ENCODE measurements at places on chromosomes 1 and 21.

GRCh38 chr1:181676269-181676668, 193.0 kb downstream of the CACNA1E start:
- no peak for DNase-seq

DNA sequence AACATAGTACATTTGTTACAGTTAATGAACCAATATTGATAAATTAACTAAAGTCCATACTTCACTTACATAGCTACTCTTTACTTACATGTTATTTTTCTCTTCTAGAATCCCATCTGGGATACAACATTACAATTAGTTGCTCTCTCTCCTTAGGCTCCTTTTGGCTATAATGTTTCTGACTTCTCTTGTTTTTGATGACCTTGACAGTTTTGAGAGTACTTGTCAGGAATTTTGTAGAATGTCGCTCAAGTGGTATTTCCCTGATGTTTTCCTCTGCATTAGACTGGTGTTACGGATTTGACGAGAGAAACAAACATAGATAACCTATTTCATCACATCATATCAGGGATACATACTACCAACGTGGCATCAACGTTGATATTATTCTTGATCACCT, 925.4 kb upstream of the TMPRSS15 start:
- DNase-seq: no peak

DNA sequence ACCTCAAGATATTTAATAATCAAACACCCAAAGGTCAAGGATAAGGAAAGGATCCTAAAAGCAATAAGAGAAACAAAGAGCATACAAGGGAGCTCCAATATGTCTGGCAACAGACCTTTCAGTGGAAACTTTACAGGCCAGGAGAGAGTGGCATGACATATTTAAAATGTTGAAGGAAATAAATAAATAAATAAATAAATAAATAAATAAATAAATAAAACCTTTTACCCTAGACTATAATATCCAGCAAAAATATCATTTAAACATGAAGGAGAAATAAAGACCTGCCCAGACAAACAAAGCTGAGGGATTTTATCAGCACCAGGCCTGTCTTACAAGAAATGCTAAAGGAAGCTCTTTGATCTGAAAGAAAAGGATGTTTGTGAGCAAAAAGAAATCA, 367.8 kb upstream of the PBX1 start:
- DNase-seq: no peak

GRCh38 chr1:46394872-46395465, 852 bp downstream of the FAAH start:
- no peak for DNase-seq

GRCh38 chr1:38500352-38500751, 359.2 kb downstream of the RRAGC start:
- no peak for DNase-seq

DNA sequence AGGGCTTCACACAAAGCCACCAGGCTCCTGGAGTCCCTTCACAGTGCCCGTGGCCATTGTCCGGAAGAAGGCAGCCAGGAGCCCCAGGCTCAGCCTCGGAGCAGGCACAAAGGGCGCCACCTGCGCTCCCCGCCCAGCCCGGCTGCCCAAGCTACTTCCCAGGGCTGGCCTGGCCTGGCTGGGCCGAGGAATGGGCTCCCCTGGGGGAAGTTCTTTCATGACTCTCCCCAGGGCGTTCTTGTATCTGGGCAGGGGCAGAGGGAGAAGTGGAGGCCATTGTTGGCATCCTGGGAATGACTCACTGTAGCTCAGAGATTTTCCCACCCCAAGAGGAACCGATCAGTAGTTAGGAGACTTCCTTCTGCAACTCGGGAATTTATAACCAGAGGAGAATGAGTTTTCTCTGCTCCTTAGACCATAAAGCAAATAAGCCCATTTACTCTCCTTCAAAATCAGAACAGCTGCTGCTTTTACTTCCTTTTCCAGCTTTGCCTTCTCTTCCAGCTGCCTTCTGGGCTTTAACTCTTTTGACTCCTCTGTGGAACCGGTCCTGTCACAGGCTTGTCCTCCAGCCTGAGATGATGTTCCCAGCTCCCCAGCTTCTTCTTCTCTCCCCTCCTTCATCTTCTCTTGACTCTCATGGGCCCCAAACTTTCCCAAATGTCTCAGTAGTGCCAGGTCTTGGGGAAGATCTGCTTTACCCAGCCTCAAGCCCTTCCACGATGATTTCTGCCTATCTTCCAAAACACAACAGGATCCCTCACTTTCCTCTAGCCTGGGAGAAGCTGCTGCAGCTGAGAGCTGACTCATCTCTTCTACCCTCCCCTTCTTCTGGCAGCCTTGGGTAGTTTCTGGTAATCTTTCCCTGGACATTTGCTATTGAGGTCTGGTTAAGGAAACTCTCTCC, 118.7 kb upstream of the CD34 start:
- DNase-seq: no peak

GRCh38 chr1:3369446-3370076, 84.9 kb upstream of the ARHGEF16 start:
- DNase-seq: no peak

DNA sequence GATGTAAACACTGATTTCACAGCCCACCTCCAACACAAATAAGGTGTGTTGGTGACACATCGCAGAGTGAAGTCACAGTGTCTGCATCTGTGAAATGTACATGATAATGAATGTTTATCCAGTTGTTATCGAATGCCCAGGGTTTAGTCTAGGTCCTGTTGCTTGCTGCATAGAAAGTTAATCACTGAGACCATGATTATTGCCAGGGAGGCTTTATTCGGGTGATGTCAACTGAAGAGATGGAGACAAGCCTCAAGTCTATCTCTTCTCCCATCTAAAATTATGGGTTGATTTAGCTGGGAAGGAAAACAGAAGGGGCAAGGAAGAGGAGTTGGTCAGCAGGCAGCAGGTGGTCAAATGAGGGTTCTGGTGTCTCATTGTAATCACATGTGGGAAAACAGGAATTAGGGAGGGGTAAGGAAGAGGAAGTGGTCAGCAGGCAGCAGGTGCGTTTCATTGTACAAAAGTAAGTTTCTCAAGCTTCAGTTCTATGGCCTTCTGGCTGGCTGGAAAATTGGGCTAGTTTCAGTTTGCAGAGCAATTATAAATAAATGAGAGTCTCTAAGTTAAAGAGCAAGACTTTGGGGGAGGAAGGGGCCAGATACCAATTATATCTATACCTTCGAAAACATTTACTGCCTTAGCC, 146.3 kb upstream of the DNAH14 start:
- DNase-seq: no peak

GRCh38 chr1:10211805-10212410, 1.5 kb downstream of the KIF1B start:
- DNase-seq: no peak

GRCh38 chr1:8022395-8023286, 3.5 kb downstream of the ERRFI1 start:
- no peak for DNase-seq

GRCh38 chr1:1116701-1117468, 996 bp upstream of the C1orf159 start:
- peak; percentile 82 for DNase-seq

DNA sequence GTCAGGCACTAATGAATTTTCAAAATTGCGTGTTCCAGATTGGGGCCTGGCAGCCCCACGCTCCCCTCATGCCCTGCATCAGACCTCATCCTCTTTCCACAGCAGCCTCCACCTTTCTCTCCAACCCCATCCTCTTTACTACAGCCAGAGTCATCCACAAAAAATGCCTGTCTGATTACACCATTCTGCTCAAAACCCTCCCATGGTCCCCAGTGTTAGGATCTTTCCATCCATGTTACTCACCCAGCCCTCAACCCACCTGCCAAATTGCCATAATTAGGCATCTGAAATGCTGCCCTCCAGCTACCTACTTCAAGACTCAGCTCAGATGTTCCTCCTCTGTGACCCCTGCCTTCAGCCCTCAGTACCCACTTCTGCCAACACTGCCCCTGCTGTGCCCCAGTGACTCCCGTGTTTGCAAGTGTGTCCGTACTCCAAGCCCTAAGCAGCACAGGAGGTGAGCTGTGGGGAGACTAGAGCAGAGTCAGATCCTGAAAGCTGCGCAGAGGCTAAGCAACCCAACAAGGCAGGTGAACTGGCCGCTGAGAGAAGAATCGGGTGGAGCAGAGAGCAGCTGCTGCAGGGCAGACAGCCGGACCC, 715 bp upstream of the ARTN start:
- DNase-seq: no peak

GRCh38 chr21:14520535-14520934, 25.6 kb downstream of the SAMSN1 start:
- DNase-seq: peak; percentile 54

GRCh38 chr1:43325381-43325780, 12.2 kb upstream of the MPL start:
- no peak for DNase-seq

- no peak for DNase-seq
These were observed 144.9 kb upstream of the POU3F1 start for GRCh38 chr1:38191461-38191860.

DNA sequence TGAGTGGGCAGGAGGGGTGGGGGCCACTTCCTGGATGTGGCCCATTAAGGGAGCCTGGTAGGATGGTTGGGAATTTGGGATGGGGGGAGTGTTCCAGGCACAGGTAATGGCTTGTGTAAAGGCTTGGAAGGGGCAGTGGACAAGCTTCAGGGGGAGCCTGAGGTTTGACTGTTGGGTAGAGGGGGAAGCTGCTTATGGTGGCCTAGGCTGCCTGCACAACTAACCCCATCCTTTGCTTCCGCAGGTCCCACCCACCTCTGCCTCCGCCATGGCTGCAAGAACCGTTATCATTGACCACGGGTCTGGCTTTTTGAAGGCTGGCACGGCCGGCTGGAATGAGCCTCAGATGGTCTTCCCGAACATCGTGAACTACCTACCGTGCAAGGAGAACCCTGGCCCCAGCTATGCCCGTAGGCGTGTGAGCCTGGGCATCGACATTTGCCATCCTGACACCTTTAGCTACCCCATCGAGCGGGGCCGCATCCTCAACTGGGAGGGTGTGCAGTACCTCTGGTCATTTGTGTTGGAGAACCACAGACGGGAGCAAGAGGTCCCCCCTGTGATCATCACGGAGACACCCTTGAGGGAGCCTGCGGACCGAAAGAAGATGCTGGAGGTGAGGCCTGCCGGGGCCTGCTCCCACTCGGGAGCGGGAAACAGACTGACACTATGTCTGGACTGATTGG, 67.8 kb downstream of the ACTL8 start:
- no peak for DNase-seq

GRCh38 chr1:221632072-221632471, 109.8 kb downstream of the DUSP10 start:
- no peak for DNase-seq

GRCh38 chr1:109438798-109439297, 12.6 kb upstream of the PSMA5 start:
- no peak for DNase-seq

DNA sequence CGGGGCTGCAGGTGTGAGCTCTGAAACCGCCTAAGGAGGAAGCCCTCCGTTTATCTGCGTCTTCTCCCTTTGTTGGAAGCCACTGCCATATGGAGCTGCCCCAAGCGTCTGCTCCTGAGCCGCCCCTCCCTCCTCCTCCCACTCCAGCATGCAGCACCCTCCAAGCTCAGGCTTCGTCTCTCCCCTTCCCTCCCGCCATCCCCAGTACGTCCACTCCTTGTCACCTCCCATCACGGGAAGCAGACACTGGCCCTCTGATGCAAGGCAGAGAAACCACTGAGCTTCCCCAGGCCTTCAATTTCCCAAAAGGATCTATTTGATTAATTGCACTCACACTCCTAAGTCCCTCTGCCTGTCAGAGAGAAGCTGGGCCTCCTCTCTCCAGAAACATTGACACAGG, 52.5 kb downstream of the NFASC start:
- no peak for DNase-seq

- no peak for DNase-seq
These were observed 837 bp downstream of the NUDC start for GRCh38 chr1:26922431-26922729.

- no peak for DNase-seq
These were observed 9.8 kb downstream of the ERRFI1 start for GRCh38 chr1:8016210-8016894.

DNA sequence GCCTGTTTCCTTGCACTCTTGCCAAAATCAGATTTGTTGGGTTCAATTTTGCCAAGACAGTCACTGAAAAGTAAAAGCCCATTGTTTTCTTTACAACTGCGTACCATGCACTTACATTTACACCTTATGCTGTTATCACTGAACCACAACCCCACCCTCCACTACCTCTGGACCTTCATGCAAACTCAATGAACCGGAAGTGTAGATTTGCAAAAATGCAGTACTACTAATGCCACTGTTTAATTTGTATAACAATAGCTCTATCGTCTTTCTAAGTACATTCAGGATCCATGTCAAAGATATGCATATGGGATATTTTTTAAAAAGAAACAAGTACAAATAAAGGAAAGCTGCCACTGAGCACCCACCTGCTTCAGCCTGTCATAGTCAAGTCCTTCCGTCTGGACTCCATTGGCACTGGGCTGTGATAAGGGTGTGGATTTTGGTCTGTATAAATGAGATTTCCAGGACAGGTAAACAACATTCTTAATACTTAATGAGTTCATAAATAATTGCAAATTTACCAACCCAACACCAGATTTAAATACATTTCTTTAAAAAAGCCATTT, 72.9 kb upstream of the LBR start:
- no peak for DNase-seq

DNA sequence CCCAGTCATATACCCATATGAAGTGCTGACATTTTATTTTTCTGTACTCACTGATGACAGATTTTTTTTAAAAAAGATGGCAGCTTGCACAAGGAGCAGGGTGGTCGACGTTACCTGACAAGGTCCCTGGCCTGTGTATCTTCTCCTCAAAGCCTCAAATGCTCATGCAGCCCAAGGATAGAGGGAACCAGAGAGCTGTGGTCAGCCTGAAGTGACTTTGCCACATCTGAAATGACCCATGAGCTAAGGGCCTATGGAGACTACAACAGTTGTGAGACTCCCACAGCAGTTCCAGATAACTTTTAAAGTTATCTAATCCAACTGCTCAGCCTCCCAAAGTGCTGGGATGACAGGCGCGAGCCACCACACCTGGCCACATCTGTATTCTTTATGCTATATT, 131.1 kb downstream of the GLUL start:
- DNase-seq: no peak

DNA sequence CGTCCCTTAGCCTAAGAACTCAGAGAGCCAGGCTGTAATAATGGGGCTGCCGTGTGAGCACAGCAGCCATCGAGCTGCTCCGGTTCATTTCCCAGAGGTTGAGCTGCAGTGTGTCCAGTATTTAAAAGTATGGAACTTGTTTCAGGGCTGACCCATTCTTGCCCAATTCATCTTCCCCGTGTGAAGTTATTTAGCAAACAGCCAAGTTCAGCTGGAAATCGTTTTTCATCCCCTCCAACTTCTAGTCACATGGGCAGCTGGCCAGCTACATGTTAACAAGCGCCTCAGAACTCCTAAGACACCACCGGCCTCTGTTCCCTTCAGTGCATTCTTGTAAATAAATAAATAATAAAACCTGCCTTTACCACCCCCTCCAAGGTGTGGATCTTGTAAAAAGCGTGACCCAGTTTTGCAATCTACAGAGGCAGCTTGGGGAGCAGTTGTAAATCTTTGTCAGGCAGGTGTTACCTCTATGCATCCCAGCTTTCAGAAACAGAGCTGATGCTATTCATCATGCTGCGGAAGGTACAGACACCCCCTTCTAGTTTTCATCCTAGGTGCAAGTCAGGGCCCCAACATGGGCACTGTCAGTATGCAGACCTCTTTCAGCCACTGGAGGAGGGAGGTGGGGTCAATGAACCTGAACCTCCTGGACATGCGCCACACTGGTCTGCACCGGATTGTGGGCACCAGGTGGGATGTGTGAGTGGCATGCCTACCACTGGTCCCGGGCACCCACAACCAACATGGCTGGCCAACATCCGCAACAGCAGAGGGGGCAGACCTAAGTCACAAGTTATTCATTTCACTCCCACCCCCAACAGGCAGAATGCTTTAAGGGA, 18.7 kb upstream of the KNCN start:
- no peak for DNase-seq

- peak; percentile 85 for DNase-seq
These were observed 359 bp downstream of the LRRC3 start for GRCh38 chr21:44455524-44456213.

All from activated CD4-positive, alpha-beta T cell treated with anti-CD3 and anti-CD28 coated beads, Interleukin-2, amount 10 ng/mL, durations not matched to agents 24 days and 14 days (primary cell).